ENCODE measurements at places on chromosomes 1 and 21.

- no peak for DNase-seq
These were observed 26.0 kb downstream of the ADGRL4 start for GRCh38 chr1:78980511-78980910.

- no peak for DNase-seq
These were observed 26.2 kb downstream of the NAV1 start for GRCh38 chr1:201565024-201565730.

- no peak for DNase-seq
These were observed 29.1 kb upstream of the SAMD13 start for GRCh38 chr1:84272401-84272800.

DNA sequence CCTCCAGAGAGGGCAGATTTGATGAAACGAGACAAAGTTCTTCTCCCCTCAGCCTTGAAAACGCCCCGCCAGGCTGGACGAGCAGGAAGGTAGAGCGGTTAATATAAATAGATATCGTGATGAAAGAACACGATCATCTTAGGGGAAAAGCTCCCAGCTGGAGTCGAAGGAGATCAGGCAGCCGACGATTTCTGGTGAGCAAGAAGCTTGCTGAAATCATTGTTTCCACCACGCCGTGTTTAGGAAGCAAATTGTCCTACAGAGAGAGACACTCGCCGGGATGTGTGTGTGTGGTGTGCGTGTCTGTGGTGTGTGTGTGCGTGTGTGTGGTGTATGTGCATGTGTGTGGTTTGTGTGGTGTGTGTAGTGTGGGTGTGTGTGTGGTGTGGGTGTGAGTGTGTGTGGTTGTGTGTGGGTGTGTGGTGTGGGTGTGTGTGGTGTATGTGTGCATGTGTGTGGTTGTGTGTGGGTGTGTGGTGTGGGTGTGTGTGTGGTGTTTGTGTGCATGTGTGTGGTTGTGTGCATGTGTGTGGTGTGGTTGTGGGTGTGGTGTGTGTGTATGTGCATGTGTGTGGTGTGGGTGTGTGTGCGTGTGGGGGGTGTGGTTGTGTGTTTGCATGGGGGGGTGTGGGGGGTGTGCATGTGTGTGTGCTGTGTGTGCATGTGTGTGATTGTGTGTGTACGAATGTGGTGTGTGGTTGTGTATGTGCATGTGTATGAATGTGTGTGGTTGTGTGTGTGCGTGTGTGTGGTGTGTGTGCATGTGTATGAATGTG is 44.9 kb upstream of the ARHGEF16 start:
- DNase-seq, result no peak

- no peak for DNase-seq
These were observed 157.7 kb downstream of the PIK3R3 start for GRCh38 chr1:45974541-45975269.

DNA sequence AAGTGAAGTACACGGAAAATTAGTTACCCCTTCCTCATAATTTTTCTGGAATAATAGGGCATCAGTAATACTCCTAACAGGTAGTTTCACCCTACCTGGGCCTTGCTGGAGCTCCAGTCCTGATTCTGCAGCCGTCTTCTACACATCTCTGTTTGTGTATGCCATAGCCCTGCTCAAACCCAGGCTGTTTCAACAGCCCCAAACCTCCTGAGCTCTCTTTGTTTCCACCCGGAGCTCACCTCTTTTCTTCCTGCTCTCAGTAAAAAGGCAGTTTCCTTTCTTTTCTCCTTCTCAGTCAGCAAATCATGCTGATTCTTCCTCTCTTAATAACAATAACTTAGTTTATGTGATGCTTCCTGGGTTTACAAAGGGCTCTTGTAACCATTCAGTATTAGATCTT is 355.1 kb upstream of the RUNX1 start:
- no peak for DNase-seq

- no peak for DNase-seq
These were observed 23.3 kb downstream of the EPHA10 start for GRCh38 chr1:37741662-37742061.

GRCh38 chr1:16975211-16975610 is 5.2 kb downstream of the MFAP2 start:
- no peak for DNase-seq

- DNase-seq, result peak; percentile 60
These were observed 20.2 kb downstream of the PEX14 start for GRCh38 chr1:10494754-10495474.

DNA sequence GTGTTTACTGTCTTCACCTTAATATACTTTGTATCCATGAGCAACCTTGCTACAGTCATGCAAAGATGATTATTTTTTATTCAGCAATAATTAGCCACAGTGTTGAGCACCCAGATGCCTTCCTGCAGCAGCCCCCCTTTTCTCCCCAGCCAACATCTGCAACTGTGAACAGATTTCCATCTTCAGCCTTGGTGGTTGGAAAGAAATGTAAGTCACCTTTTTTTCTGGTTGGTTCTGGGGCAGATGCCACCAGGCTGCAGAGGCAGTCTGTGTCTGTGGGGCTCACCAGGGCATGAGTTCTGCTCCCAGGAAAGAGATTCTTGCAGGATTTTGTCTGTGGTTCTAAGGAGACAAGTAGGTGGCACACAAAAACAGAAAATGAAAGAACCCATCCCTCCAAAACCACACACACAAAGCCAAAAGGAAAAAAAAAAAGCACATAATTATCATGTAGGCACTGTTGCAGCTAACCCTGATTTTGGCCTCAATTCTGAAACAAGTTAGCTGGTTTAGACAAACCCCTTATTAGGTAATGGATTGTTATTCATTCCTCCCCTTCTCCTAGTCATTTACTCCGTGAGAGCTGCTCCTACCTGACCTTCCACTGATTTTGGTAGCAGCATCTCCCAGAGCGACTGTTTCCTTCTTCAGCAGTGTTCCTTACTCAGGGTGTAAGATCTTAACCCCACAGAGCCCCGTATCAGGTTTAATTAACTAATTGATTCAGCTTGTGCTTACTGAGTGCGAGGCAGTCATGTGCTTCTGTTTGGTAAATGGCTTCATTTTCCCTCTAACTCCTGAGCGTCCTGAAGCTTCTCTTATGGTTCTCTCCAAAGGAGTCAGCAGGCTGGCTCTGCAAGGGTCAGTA is 36.5 kb downstream of the GALNT2 start:
- no peak for DNase-seq

GRCh38 chr1:157090771-157091170 is 8.8 kb downstream of the ETV3L start:
- no peak for DNase-seq

- no peak for DNase-seq
These were observed 186.8 kb downstream of the LTN1 start for GRCh38 chr21:28805885-28806284.

- no peak for DNase-seq
These were observed 37.5 kb upstream of the AJAP1 start for GRCh38 chr1:4616831-4617465.

GRCh38 chr1:33396188-33397124 is 34.4 kb downstream of the PHC2 start:
- DNase-seq, result no peak

GRCh38 chr1:52546852-52547251 is 6.0 kb downstream of the TUT4 start:
- DNase-seq, result no peak

GRCh38 chr1:227934476-227935313 is 13.0 kb downstream of the WNT9A start:
- no peak for DNase-seq

GRCh38 chr1:246597340-246597739 is 31.1 kb downstream of the CNST start:
- DNase-seq, result no peak

DNA sequence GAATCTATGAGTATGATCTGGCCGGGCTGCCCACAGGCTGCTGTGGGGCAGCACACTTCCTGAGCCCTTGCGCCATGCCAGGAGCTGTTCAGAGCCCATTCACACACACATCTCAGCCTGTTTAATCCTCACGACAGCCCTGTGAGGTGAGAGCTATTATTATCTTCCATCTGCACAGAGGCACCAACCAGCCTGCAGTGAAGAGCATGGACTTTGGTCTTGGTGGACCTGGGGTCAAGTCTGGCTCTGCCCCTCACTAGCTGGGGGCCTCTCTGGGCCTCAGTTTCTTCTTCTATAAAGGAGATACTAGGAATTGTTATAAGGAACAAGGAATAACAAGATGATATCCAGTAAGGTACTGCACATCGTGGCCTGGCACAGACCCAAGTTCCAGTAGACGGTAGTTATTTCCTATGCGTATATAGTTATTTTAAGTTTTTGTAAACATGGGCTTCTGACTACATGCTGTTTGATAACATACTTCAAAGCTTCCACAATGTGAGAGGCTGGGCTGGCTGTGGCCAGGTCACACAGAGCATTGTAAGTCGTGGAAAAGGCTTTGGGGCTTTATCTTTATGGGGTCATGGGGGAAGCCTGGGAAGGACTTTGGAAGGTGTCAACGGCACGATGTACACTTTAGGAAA is 3.4 kb upstream of the PADI2 start:
- no peak for DNase-seq

GRCh38 chr1:110055493-110056284 is 14.8 kb downstream of the ALX3 start:
- DNase-seq, result no peak

DNA sequence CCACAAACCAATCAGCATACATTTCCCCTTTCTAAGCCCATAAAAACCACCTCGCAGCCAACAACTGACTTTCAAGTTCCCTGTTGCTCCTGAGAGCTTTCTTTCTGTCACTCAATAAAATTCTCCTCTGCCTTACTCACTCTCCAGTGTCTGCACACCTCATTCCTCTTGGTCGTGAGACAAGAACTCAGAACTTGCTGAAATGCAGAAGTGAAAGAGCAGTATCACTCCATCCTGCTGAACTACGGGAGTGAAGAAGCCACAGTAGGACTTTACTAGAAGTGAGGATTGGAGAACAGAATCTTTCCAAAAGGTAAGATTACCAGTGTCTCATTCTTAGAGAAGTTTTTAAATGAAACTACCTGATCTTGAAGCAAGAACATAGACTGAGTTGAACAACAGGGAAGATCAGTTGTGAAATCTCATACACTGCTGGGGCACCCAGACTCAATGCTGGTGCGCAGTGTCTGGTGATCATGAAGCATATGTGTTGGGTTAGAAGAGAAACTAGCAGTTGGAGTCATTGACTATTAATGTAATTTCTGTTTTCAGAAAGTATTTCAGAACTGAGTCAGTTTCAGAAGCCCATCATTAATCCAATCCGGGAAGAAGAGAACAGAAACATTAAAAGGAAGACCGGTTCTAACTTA is 726.9 kb upstream of the TMPRSS15 start:
- DNase-seq, result no peak

DNA sequence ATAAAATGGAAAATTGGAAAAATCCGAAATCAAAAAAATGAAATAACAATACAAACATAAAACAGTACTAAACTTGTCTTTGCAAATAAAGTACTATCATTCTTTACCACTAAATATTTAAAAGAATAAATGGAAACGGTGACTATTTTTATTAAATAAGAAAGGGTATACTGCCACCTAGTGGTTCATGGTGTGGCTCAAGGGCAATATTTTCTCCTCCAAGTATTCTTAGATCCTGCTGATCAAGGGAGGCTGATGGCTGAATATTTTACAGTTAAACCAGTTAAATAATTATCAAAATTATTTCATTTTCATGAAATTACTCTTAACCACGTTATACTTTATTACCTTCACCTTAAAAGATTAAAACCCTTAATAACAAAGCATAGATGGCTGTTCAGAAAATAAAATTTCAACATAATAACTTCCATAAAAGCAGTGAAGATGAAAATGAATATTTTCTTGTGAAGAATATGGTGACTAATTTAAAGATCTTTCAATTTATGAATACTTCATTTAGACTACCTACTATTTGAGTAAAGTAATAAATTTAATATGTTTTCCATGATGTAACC is 1793.9 kb downstream of the NCAM2 start:
- DNase-seq, result no peak

DNA sequence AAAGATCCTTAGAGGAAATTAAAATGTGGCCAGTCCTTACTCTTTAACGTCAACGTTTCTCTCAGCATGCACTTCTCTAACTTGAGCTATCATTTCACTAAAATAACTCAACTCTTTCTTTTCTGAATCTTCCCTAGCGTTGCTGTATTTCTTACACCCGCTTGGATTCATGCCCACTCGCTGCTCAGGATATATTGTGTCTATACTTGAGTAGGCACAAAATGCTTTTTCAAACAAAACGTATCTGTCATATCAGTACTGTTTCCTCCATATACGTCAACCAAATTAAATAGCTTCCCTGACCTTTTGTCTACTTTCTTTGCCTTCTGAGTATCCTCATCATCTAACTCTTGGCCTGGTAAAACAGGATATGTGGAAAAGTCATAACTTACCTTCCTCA is 549.7 kb downstream of the SMYD3 start:
- no peak for DNase-seq

- no peak for DNase-seq
These were observed 435.1 kb downstream of the PRDM2 start for GRCh38 chr1:14135070-14135469.

DNA sequence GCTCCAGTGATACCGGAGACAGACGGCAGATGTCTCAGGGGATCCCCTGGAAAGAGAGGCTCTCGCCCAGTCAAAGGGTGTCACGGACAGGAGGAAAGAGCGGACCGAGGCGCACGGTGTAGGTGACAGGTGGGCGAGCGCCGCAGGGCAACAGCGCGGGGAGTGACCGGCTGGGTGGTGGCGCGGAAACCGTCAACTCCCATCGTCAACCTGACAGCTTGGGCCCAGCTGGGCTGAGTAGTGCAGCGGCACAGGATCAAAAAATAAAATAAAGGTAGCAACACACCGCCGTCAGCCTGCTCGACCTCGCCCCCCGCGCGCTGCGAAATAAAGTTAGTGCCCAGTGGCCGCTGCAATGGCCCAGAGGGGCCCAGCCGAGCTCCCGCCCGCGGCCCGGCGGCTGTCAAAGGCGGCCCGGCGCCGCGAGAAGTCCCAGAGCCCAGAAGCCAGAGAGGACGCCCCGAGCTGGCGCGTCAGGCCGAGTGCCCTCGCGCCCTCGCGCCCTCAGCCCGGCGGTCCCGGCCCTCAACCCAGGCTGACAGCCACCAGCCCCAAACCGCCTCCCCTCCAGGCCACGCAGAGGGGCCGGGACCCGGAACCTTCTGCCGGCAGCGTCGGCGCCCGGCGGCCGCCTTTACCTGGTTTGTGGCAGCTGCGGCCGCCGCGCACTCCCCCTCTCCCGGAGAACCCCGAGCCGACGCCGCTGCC is at the start of gene LYST:
TSS of gene LYST (minus strand) at position 702 of the 708 bp plus-strand sequence. CDS start 36,489 bp downstream, outside the sequence.
- no peak for DNase-seq

GRCh38 chr1:111747282-111747734 is 8.1 kb upstream of the INKA2 start:
- DNase-seq, result no peak

DNA sequence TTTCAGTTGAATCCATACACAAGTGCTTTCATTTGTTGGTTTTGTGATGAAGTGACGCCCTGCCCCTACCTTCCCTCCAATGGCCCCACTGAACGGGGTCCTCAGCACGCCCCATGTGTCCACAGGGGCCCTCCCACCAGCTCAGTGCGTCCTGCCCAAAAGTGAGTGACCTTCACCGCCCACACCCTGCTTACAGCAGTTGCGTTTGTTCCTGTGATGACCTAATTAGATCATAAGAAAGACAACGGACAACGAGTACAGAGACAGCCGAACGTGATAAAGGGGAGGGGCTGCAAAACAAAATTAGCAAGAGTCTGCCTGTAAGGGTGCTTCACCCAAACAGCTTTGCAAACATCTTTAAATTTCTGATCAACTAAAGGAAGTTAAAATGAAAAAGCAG is 38.2 kb upstream of the RIPK4 start:
- DNase-seq, result no peak

- DNase-seq, result no peak
These were observed 34.4 kb downstream of the GLUL start for GRCh38 chr1:182357171-182357570.

- DNase-seq, result no peak
These were observed 33.5 kb upstream of the TARBP1 start for GRCh38 chr1:234512451-234512861.

- no peak for DNase-seq
These were observed 117.7 kb downstream of the NRDC start for GRCh38 chr1:51760872-51761271.
